Nasal cavity respiratory epithelium epithelial cell of viscerocranial mucosa (primary cell): ENCODE measurements at places on chromosomes 2 and 18. TPM values are rescaled to one million over a fixed set of nuclear protein-coding genes. Genes with fewer than 3 reads are reported as not detected.

RNF152 gene
- total RNA-seq, result 24.6 and 76.5 TPM in 2 replicates

TUBA4B gene
- not detected in 2 replicates for total RNA-seq

CXCR1 gene
- total RNA-seq, result not detected in 2 replicates

SETBP1 gene
- total RNA-seq, result 1.0 and 5.3 TPM in 2 replicates

CYP26B1 gene
- 1.0 and 2.8 TPM in 2 replicates for total RNA-seq

GYPC gene
- total RNA-seq, result under 0.01 and 2.8 TPM in 2 replicates

AQP12B gene
- total RNA-seq, result not detected in 2 replicates

SCYGR4 gene
- not detected in 2 replicates for total RNA-seq

CREG2 gene
- 0.68 and 3.1 TPM in 2 replicates for total RNA-seq

SNED1 gene
- total RNA-seq, result under 0.01 and 0.28 TPM in 2 replicates

MOB1A gene
- 74.2 and 98.9 TPM in 2 replicates for total RNA-seq

NPHP1 gene
- 1.4 and 2.4 TPM in 2 replicates for total RNA-seq

DTNA gene
- 1.7 and 10.7 TPM in 2 replicates for total RNA-seq

GCKR gene
- under 0.01 TPM in 1 of 2 replicates, not detected in the other for total RNA-seq

ANKRD36C gene
- 5.1 and 16.2 TPM in 2 replicates for total RNA-seq

MFF gene
- total RNA-seq, result 83.4 and 84.9 TPM in 2 replicates

NAB1 gene
- total RNA-seq, result 81.7 and 86.5 TPM in 2 replicates

MEP1B gene
- under 0.01 TPM in 1 of 2 replicates, not detected in the other for total RNA-seq

CD302 gene
- total RNA-seq, result under 0.01 and 0.50 TPM in 2 replicates

ALPG gene
- total RNA-seq, result not detected in 2 replicates

HTR2B gene
- not detected in 2 replicates for total RNA-seq

FOXI3 gene
- 0.34 TPM in 1 of 2 replicates, not detected in the other for total RNA-seq

SIX2 gene
- total RNA-seq, result 3.4 and 11.6 TPM in 2 replicates

ACADL gene
- under 0.01 and 1.00 TPM in 2 replicates for total RNA-seq

NYAP2 gene
- under 0.01 TPM in 1 of 2 replicates, not detected in the other for total RNA-seq

ANKRD30BL gene
- total RNA-seq, result not detected in 2 replicates

HOXD9 gene
- not detected in 2 replicates for total RNA-seq

NPAS2 gene
- total RNA-seq, result 17.8 and 28.8 TPM in 2 replicates

ERBB4 gene
- total RNA-seq, result 0.14 TPM in 1 of 2 replicates, not detected in the other

C2orf66 gene
- under 0.01 and 0.93 TPM in 2 replicates for total RNA-seq

ZC3H6 gene
- 7.5 and 8.3 TPM in 2 replicates for total RNA-seq
